CD4-positive, alpha-beta T cell (primary cell): ENCODE measurements at places on chromosomes 2 and 18.

- no peak for DNase-seq
These were observed 110.3 kb upstream of the MGAT5 start for GRCh38 chr2:134143568-134143967.

DNA sequence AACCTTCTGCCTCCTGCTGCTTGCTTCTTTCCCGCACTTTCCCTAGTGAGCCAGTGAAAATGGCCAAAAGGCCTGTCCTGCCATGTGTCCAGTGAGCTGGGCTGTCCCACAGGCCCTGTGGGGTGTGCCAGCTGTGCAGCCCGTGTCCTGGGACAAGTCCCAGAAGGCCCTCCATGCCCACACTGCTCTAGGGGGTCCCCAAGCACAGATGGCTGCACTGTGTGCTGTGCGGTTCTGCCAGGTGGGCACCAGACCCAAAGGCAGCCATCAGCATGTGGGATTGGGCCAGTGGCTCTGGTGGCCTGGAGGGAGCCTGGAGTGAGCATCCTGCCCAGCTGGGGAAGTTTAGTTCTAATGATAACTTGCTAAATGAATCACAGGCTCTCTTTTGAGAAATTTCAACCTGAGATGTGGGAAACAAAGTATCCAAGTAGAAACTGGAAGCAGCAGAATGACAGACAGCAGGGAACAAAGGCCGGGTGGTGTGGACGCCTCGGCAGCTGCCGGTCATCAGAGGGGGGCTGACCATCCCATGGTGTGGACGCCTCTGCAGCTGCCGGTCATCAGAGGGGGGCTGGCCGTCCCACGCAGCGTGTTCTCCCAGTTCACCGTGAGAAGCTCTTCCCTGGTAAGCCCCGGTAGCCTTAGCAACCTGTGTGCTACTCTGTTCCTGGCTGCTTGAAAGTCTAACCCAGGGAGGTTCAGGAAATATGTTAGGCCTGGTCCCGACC lies 9.9 kb upstream of the CNDP2 start:
- DNase-seq = no peak

DNA sequence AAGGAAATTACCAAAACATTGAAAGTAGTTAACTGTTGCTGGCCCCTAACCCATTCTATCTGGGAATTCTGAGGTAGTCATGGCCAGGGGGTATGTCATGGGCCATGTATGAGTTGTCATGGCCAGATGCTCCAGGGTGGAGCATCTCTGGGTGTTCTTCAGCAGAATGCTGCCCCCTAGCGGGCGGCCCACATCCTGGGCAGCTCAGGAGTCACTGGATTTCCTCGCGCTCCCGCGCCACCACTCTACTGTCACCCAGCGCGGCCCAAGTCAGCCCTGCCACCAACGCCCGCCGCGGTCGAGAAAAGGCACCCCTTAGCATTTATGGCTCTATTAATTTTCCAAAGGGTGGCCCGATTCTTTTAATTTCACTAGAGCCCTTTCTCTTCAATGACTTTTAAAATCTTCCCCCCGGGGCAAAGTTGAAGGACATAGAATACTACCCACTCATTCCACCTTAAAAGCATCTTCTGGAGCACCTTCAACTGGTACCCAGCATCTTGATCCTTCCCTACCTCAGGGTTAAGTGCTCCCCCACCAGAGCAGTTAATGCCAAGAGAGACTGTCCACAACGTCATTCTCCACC lies 41.6 kb downstream of the PKDCC start:
- DNase-seq = peak; percentile 77

- no peak for DNase-seq
These were observed 28.2 kb downstream of the DCC start for GRCh38 chr18:52367953-52368742.

GRCh38 chr2:175007510-175007909 lies 2.3 kb upstream of the CHN1 start:
- DNase-seq = no peak

GRCh38 chr2:148568597-148568996 lies 76.0 kb upstream of the EPC2 start:
- no peak for DNase-seq
